ENCODE measurements at places on chromosomes 4 and X.

GRCh38 chr4:77146186-77147078 lies 10.6 kb upstream of the CCNG2 start:
- no peak for DNase-seq

DNA sequence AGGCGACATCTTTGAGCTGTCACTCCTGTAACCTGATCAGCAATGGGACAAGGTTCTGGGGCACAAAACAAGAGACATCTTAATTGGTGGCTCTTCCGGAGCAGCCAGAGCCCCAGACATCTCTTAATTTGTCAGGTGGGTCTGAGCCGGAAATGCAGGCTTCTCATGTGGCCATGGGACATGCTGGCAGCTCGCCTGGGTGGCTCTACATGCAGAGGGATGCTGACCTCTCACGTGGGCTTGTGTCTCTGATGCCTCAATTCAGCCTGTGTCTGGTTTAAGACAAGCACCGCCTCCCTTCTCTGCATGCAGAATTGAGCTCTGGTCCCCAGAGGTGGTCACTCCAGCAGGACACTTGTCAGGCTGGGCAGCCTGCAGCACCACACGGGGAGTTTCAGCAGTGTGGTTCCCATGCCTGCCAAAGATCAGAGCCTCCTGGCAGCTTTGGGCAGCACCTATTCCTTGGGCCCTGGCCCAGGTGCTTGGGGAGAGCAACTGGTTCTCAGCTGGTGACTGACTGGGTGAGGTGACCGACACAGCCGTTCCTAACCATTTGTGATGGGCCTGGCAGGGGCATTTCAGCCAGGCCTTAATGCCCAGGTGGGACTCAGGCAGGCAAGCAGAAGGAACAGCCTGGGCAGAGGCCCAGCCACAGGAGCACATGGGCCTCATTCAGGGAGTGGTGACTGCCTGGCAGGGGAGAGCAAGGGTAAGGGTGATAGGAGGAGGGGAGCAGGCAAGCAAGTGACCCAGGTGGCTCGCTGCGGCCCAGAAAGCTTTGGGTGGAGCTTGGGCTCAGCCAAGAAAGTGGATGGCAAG lies 53.4 kb downstream of the HMX1 start:
- no peak for DNase-seq

DNA sequence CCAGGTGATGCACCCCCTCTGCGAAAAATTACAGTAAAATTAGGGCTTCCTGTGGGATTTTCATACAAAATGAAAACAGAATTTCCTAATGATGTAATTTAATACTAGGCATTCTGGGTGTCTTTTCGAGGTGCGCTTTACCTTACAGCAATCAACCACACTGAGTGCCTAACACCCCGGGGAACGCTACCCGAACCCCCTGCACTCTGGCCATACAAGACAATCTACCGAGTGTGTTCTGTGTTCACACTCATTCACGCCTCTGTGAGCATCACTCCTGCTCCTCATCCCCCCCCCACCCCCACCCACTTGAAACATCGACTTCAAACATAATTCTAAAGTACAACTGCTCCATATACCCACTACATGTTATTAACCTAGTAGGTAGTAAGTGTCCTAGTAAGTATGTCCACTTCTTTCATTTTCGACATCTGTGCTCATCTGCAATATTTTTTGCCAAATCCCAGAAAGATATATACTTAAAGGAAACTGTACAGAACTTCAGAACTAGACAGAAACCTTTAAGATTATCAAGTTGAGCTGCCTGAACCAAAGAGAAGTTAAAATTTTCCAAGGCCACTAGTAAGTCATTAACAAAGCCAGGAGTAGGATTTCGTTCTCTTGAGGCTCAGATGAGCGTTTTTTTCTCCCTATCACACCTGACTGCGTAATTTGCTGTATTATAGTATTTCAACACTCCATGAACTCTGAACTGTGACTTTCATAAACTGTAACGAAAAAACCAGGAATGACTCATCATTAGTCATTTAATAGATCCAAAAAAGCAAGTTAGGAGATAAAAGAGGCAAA lies 80.0 kb downstream of the FAT1 start:
- DNase-seq = no peak

DNA sequence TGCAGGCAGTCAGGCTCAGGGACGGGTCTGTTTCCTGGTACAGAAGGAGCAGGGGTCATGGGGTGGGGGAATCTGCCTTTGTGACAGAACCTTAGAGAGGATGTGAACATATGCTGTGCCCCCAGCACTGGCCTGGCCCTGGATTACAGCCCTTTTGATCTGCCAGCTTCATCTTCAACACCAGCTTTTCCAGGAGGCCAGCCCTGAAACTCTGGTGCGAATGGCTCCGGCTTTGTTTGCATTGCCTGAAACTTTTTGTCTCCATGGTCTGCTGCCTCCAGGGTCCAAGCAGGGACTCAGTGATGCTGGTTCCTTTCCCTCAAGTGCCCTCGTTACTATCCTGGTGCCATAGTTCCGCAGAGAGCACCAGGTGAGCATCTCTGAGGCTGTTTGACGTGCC lies 2.1 kb downstream of the CNGA2 start:
- no peak for DNase-seq

GRCh38 chr4:185202984-185203485 lies 765 bp downstream of the CFAP97 start:
- no peak for DNase-seq

DNA sequence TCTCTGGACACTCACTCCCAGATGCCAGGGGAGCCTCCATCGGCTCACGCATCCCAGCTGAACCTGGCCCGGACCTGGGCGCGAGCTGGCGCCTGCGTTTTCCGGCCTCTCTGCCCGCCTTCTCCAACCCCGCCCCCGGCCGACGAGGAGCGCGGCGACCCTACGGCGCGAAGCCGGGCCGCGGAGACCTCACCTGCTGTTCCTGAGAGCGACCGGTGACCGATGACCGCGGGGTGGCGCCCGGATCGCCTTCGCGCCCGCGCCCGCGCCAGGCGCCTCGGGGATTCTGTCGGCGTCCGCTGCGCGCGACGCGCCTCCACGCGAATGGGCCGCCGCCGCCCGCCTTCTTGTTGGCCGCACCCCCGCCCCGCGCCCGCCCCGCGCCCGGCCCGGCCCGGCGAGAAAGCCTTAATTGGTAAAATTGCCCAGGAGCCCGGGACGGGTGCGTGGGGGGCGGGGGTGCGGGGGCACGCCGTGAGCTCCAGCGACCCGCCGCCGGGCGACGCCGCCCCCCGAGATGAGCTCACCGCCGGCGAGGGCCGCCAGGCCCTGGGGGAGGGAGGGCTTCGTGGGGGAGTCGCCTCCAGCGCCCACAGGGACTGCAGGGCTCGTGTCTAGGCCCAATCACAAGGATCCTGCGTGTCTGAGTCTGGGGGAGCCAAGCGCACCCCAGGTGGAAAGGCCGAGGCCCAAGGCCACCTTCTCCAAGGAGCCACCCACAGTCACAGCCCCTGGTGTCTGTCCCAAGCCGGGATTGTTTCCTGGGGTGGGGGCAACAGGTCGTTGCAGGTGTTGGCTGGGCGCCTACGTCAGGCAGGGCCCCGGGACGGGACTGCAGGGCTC lies at the start of gene FLNA:
Gene FLNA (minus strand): TSS at position 322 of the 843 bp plus-strand sequence. CDS start 3,389 bp downstream, outside the sequence.
- DNase-seq = no peak

GRCh38 chr4:142238589-142238988 lies 602.2 kb downstream of the IL15 start:
- DNase-seq = no peak

DNA sequence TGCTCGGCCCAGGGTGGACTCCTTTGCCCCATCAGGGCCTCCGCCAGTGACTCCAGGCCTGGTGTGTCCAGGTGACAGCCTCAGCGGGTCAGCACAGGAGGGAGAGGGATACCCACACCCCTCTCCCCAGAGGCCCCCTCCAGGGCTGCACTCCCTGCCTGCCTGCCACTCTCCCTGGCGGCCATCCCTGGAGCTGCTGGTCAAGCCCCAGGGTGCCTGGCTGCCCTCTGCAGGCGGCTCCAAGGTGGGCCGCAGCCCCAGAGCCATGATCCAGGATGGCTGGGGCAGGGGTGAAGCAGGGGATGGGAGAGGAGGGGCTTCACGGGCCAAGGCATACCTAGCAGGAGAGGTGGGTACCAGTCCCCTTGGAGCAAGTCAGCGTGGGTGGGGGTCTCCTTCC lies 3.8 kb downstream of the FGFRL1 start:
- no peak for DNase-seq

GRCh38 chrX:15942307-15942706 lies 87.7 kb upstream of the AP1S2 start:
- DNase-seq = no peak

Measured in NCI-H187 (cell line).